Stromal cell of bone marrow (primary cell): ENCODE measurements at places on chromosomes 2 and 18.

GRCh38 chr2:190304404-190304803 is 15.2 kb downstream of the HIBCH start:
- no peak for DNase-seq

DNA sequence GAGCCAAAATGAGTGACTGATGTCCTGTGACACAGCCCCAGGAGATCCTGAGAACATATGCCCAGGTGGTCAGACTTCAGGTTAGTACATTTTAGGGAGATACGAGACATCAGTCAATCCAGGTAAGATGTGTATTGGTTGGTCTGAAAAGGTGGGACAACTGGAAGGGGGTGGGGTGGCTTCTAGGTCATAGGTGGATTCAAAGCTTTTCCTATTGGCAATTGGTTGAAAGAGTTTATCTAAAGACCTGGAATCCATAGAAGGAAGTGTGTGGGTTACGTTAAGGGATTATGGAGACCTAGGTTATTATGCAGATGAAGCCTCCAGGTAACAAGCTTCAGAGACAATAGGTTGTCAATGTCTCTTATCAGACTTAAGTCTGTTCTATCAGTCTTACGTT is 136.5 kb downstream of the ZNF532 start:
- DNase-seq: no peak

DNA sequence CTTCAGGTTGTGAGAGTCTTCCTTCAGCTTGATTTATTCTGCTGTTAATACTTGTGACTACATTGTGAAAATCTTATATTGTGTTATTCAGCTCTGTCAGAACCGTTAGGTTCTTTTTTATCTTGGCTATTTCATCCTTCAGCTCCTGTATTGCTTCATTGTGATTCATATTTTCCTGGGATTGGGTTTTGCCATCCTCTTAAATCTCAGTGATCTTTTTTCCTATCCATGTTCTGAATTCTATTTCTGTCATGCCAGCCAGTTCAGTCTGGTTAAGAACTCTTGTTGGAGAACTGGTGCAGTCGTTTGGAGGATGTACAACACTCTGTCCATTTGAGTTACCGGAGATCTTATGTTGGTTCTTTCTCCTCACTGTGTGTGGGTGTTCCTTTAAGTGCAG is 19.1 kb downstream of the MSTN start:
- DNase-seq: peak; percentile 65

- no peak for DNase-seq
Observed at GRCh38 chr2:18245375-18245774, 315.1 kb downstream of the RDH14 start.

DNA sequence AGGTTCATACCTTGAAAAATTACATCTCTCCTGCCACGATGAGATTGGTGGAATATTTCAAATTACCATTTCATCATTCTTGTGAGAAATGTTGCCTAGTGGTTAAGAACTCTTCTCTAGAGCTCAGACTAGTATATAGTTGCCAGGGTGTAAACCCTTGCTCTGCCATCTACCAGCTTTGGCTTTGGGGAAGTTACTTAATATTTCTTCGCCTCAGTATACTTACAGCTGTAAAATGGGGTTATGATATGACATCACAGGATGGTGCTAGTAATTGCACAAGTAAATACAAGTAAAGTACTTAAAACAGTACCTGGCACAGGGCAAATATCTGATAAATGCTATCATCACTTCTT is 1.5 kb downstream of the SPOPL start:
- no peak for DNase-seq

- no peak for DNase-seq
Observed at GRCh38 chr2:193502363-193503035, 1307.8 kb upstream of the TMEFF2 start.

- DNase-seq: no peak
Observed at GRCh38 chr2:238320648-238321281, 447 bp downstream of the TRAF3IP1 start.

- no peak for DNase-seq
Observed at GRCh38 chr2:232348936-232349335, 29.6 kb upstream of the ALPP start.

- no peak for DNase-seq
Observed at GRCh38 chr2:100647709-100648108, 84.9 kb downstream of the PDCL3 start.

DNA sequence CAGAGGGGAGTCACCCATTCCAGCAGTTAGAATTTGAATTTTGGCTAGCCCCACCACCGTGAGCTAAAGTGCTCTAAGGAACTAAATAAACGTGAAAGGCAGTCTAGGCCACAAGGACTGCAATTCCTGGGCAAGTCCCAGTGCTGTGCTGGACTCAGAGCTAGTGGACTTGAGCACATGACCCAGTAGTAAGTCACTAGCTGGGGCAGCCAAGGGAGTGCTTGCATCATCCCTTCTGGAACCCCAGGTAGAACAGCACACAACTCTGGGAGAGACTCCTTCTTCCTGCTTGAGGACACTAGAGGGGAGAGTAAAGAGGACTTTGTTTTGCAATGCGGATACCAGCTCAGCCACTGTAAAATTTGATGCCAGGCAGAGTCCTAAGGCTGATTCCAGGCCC is 672.2 kb downstream of the CPS1 start:
- DNase-seq: no peak

DNA sequence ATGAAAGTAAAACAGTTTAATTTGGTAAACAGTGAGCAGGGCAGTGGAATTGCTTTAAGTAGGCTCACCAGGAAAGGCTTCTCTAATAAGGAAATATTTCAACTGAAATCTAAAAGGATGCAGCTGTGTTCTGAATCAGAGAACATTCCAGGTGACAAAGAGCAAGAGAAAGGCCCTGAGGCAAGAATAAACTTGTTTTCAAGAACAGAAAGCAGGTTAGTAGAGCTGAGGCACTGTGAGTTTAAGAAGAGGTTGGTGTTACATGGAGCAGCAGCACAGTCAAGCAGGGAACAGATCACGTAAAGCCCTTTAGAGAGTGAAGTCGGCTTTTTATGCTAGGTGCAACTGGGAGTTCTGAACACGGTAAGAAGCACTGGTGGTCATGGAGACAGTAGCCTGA is 57.0 kb upstream of the SCN1A start:
- no peak for DNase-seq

DNA sequence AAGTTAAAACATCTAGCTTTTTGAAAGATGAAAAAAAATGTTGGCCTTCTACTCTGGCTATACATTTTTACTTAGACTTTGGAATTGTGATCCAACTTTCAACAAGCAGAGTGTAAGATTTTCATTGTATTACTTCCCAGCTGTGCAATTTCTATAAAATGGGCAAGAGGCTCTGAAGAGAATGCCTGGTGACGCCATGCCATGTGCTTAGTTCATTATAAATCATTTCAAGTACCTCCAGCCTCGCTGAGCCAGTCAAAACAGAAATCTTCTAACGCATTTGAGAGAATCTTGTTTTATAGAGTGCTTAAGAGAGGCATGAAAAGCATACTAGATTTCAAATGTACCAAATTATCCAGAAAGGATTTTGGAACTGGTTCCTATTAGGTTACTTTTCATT is 10.1 kb upstream of the STK17B start:
- no peak for DNase-seq

GRCh38 chr2:203682688-203683130 is 23.7 kb upstream of the CD28 start:
- peak; percentile 41 for DNase-seq

DNA sequence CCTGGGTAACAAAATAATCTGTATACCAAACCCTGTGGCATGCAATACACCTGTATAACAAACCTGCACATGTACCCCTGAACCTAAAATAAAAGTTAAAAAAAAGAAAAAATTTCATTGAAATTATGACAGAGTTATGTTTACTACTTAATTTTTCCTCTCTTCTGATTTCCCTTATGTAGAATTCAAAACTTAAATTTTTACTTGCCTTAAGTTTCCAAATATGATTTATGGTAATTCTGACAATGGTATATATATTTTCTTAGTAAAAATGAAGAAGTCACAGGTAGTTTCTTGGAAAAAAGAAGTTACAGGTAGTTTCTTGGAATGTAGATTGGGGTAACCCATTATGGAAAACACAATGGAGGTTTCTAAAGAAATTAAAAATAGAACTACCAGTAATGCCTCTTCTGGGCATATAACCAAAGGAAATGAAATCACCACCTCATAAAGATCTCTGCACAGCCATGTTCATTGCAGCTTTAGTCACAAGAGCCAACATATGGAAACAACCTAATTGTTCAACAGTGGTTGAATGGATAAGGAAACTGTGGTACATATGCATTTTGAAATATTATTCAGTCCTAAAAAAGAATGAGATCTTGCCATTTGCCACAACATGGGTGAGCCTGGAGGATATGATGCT is 164.9 kb downstream of the BABAM2 start:
- no peak for DNase-seq

- DNase-seq: no peak
Observed at GRCh38 chr2:18674309-18674708, 84.9 kb upstream of the NT5C1B start.

DNA sequence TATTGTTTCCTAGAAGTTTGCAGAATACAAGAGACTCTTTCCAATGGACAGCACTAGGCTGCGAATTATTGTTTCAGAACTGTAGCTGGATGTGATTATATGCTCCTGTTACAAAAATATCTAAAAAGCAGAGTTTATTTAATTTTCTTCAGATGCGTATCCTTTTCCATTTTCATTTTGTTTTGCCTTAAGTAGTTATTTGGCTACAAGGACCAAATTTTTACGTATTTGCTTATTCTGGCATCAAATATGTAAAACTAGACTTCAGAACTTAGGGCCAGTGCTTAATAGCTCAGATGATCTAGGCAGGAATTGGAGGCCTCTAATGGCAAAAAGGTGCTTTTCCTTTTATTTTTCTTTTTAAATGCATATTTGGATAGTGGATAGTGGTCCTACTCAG is 18.7 kb downstream of the MEP1B start:
- no peak for DNase-seq

- no peak for DNase-seq
Observed at GRCh38 chr18:10797896-10798295, 272.1 kb downstream of the NAPG start.

DNA sequence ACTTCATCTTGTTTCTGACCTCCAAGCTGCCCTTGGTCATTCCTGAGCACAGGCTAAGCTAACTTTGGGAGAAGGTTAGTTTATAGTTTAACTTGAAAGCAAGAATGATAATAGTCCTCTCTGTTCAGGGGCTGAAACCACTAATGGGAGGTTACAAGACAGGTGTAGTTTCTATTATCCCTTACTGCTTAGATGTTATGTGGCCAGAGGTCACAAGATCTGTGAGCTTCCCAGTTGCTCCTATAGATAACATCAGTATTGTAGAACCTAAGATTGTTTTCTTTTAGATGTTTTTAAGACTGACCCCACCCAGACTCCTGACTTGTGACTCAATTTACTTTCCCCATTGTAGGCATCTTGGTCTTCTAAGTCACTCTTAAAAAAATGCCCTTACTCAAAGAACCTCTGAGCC is 94.8 kb upstream of the LPIN2 start:
- DNase-seq: no peak

- no peak for DNase-seq
Observed at GRCh38 chr2:182023235-182023634, 37.6 kb downstream of the PPP1R1C start.

GRCh38 chr2:105186967-105187498 is 54.5 kb upstream of the GPR45 start:
- no peak for DNase-seq

GRCh38 chr18:13810950-13811485 is 12.9 kb upstream of the MC5R start:
- DNase-seq: no peak

- no peak for DNase-seq
Observed at GRCh38 chr2:119426801-119427395, 4.8 kb upstream of the TMEM37 start.

GRCh38 chr2:217551252-217551899 is 451.4 kb downstream of the TNS1 start:
- no peak for DNase-seq

- DNase-seq: no peak
Observed at GRCh38 chr18:57086163-57086562, 60.7 kb upstream of the BOD1L2 start.

GRCh38 chr2:219662566-219662965 is 35.1 kb downstream of the SLC4A3 start:
- DNase-seq: no peak

DNA sequence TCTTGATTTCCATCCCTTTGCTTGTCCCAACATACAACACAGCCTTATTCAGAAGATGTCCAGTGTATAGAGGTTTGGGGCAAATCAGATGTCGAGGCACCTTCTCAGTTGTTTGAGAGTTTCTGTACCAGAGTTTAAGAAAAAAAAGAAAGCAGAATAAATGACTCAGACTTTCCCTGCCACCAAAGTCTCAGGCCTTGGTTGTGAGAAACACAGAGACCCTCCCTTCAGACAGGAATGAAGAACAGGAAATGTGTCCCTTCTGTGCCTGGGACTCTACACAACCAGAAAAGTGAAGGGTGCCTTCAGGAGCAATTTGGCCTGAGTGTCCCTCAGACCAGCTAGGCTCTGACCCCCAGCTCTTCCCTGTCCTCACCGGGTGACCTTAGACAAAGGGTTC is 37.3 kb upstream of the REL start:
- no peak for DNase-seq

DNA sequence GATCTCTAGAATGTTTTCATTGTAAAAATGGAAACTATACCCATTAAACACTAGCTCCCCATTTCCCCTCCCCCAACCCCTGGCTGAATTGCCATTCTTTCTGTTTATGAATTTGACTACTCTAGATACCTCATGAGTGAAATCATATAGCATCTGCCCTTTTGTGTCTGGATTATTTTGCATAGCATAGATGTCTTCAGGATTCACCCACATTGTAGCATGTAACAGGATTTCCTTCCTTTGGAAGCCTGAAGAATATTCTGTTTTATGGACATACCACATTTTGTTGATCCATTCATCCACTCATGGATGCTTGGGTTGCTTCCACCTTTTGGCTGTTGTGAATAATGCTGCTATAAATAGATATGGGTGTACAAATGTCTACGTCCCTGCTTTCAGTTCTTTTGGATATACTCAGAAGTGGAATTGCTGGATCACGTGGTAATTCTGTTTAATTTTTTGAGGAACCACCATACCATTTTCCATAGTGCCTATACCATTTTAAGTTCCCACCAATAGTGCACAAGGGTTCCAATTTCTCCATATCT is 7.7 kb upstream of the ASB1 start:
- no peak for DNase-seq

DNA sequence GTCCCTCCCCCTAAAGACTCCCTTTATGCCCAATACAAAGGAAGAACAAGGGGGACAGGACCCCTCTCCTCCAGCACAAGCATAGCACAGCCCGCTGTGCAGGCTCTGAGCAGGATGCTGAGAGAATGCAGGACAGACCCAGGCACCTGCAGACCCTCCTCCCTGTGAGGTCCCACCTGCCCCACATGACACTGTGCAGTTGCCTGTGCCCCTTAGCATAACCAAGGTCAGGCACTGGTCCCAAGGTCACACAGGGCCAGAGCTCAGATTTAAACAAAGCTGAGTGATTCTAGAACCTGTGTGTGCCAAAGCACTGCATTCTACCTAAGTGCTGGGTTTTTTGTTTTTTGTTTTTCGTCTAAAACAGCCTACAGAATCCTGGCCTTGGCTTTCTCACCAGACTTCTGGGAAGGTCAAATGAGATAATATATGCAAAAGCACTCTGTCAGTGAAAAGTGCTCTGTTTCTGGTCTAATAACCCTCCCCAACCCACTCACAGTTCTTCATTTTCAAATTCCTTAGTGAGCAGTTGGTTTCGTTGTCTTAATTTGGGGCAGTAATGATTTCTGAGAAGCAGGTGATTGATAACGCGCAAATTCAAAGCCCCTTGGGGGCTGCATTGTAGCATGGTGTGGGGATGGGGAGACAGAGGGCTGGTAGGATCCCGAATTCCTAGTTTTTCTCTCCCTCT is 125.7 kb downstream of the KCTD1 start:
- DNase-seq: no peak
